Activated CD4-positive, alpha-beta T cell treated with anti-CD3 and anti-CD28 coated beads, Interleukin-2, amount 50 U/mL, for 1 hour (primary cell): ENCODE measurements at places on chromosomes 7 and 10.

DNA sequence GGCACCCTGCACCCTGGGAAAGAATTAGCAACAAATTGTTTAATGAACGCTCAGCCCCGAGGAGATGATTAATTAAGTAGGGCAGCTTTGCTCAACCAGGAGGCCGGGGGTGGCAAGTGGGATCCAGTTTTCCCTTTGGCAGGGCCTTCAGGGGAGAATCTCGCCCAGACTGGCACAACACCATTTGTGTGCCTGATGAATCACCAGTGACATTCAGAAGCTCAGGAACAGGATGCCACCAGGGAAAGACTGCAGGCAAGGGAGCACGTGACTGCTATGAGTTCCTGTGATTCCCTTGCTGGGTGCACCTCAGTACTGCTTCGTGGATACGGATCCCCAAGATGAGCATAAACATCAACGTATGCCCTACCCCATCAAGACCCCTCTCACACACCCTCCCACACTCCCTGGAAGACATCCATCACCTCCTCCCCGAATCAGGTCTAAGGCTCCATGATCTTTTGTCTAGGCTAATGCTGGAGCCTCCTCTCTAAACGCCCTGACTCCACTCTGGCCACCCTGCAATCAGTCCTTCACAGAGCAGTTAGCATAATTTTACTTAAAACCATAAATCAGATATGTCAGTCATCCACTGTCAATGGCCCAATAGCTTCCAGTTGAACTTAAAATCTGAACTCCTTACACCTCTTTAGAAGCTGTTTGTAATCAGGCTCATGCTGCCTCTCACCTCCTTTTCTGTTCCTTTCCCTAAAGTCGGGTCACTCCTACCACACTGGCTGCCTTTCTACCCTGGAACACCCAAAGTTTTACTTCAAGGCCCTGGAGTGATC lies 109.2 kb upstream of the AGK start:
- no peak for DNase-seq

DNA sequence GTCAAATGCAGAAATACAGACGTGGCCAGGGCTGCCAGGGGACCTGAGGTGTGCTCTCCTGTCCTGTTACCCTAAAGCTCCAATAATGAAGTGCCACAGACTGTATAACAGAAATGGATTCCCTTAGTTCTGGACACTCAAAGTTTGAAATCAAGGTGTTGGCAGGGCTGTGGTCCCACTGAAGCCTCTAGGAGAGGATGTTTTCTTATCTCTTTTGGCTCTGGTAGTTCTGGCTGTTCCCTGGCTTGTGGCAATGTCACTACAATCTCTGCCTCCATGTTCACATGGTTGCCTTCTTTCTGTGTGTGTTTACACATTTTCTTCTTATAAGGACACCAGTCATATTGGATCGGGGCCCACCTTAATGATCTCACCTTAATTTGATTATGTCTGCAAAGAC lies 15.3 kb upstream of the EEPD1 start:
- no peak for DNase-seq

GRCh38 chr10:129416956-129417765 lies 49.9 kb upstream of the MGMT start:
- DNase-seq = no peak

DNA sequence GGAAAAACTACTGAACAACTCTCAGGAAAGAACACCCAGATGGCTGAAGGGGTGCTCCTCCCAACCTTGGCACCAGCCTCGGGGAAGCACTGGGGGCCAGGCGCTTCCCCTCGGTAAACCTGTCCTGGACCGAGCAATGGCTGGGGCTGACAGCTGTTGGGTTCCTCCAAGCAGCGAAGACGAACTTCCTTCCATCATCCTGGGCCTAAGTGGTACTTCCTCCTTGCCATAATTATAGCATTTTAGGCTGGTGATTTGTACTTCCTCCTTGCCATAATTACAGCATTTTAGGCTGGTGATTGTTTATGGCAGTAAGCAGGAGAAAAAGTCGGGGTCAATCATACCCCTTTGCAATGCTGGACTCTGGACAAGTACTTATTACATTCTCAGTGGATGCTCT lies 69.3 kb downstream of the MYOF start:
- DNase-seq = no peak

- no peak for DNase-seq
These were observed 46.9 kb upstream of the SEPTIN7 start for GRCh38 chr7:35753761-35754603.

- no peak for DNase-seq
These were observed 61.6 kb upstream of the MRLN start for GRCh38 chr10:59814878-59815277.

GRCh38 chr7:107815254-107815882 lies 12.3 kb upstream of the SLC26A3 start:
- no peak for DNase-seq

- no peak for DNase-seq
These were observed 30.7 kb upstream of the APBB1IP start for GRCh38 chr10:26407406-26407969.

- DNase-seq = no peak
These were observed 624.8 kb upstream of the FZD8 start for GRCh38 chr10:36266923-36267322.

- DNase-seq = no peak
These were observed 1.4 kb downstream of the VOPP1 start for GRCh38 chr7:55570939-55571338.

GRCh38 chr7:16838386-16838785 lies 33.6 kb upstream of the AGR2 start:
- no peak for DNase-seq

DNA sequence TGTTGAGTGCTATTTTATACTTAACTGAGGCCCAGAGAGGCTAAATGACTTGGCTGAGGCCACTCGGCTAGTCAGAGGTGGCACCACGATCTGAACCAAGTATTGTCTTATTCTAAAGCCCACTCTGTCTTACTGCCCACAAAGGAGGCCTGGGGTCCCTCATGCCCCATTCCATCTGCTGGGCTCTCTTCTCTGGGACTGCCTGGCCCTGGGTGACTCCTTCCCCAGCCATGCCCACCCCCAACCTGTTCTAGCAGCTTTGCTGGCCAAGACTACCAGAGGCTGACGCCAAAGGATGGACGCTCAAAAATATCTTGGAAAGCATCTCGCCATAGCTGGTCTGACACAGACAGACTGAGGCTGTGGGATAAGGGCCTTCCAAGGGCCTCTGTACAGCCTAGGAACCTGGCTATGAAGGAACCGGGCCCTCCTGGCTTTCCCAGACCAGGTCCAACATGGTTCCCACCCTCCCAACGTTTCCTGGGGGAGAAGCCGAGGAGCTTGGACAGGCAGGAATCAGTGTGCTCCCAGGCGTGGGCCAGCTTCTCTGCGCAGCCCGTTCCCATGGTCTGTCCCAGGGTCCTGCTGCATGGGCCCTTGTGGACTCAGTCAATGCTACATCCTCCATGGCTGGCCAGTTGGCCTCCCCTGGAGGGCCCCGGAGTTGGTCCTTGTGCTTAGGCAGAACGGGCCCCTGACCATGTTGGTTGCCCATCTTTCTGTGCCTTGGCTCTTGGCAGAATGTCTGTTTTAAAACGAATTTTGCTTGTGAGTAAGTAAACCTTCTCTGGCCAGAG lies 11.7 kb downstream of the HSPA12A start:
- no peak for DNase-seq

- no peak for DNase-seq
These were observed 23.9 kb downstream of the NCAPG2 start for GRCh38 chr7:158680754-158681153.

DNA sequence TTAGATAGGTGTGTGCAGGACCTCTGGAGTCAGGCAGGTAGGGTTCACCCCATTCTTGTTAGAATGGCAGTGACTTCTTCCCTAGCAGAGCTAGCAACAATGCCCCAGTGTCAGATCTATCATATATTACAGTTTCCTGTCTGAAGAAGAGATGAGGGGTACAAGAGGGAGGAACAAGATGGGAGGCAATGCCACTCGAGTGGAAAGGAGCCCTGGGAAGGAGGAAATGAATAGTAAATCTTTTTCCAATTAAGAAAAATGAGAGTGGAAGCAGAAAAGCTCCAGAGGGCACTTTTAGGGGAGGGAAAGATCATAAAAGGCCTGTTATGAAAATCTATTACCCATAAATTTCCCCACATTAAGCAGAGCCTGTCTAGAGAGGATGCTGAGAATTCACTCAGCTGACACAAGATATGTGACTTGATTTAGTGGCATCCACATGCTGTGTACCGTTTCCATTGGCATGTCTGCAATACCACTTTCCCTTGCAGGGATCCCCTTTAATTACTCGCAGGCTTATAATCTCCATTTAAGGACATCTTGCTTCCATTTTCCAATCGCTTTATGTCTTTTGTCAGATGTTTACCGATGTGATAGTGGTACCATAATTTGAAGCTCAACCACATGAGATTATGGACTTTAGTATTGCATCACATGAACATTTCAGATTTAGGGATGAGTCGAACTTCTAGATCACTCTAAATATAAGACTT lies 70.0 kb upstream of the AGBL3 start:
- no peak for DNase-seq

GRCh38 chr10:17682236-17682946 lies 38.4 kb downstream of the STAM start:
- DNase-seq = no peak

DNA sequence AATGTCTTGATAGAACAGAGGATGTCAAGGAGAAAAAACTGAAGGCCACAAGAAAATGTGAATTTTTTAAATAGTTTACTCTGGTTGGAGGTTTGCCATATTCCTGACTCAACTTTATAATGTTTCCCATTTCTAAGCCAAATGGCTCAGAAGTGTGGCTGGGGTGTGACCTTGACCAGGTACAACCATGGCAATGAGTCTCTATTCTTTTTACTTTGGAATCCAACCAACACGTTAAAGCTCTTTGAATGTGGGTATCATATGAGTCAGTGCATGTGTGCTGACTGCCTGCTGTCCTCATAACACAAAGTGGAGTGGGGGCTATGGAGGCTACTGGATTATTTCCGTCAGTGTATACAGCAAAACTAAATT lies 33.5 kb upstream of the DLD start:
- DNase-seq = no peak

DNA sequence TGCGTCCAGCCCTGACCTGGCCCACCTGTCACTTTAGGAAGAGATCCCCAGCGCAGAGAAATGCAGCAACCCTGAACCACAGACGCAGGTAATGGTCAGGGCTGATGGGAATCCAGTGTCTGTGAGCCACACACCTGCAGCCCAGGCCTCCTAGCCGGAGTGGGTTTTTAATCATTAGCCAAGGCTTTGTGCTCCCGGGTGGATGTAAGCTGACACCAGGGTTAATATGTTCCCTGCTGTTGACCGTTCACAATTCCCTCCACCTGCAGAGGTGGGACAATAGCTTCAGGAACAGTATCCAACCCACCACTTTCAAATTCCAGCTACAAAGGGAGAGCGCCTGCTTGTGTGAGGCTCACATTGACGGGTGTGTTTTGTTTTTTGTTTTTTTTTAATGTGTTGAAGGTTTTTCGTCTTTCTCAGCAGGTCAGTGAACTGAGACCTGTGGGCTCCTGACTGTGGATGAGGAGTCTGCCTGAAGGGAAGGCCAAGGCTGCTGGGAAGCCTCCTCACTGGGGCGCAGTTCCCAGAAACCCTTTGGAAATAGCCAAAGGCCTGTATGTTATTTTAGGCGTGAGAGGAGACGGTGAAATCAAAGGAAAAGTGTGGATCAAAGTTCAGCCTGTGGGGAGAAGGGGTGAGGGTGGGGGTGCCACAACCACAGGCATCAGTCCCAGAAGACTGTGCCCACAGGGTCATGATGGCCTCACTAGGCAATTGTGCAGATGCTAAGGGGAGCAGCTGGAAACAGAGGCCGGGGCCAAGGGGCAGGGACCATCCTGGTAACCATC lies 111.1 kb downstream of the TNS3 start:
- DNase-seq = no peak

- no peak for DNase-seq
These were observed 12.1 kb upstream of the PYROXD2 start for GRCh38 chr10:98427011-98427515.

DNA sequence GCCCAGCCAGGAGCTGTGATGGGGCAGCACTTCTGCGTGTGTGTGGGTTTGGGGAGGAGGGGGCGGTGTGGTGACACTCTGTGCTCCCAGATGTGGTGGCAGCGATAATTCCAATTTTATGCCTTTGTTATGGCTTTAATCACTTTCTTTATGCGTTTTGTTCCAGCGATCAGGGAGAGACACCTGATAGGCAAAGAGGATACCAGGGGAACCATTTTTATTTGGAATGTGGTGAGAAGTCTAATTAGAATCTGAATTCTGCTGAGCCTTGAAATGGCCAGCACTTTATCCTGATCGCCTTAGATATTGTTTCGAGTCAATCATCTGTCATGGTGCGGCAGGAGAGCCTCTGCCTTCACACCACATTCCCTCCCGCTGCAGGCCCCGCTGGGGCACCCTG lies 79.5 kb downstream of the HIF1AN start:
- no peak for DNase-seq

- no peak for DNase-seq
These were observed 3.5 kb downstream of the NOBOX start for GRCh38 chr7:144399946-144400345.

- peak; percentile 28 for DNase-seq
These were observed 43.9 kb downstream of the APBB1IP start for GRCh38 chr10:26481914-26482550.

- DNase-seq = no peak
These were observed 7.3 kb downstream of the GPR37 start for GRCh38 chr7:124758327-124758726.

DNA sequence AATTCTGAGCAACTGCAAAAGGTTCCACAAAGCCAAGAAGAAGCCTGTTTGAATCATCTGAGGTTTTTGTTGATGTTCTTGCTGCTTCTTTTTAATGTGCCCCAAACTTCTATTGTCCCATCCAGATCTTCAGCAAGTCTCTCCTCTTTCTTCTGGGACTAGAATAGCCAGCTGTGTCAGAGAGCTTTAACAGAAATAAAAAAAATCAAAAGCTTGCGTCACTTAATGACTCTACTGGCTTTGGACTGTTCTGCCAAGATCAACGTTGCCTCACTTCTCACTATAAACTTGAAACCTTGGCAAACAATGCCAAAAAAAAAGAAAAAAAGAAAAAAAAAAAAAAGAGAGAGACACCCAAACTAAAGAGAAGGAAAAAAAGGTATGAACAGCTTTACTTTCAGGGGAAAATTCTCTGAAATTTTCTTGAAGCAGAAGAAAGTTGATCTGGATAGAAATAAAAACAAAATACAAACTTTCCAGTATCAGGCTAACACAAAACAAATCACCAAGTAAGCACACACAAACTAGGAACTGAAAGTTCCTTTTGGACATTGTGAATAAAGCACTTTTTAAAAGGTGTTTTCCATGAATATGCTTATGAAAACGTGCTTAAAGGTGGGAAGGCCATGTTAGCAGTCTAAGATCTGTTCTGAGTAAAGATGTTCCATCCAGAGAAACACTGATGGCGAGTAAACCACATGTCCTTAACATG lies 14.8 kb downstream of the USP54 start:
- DNase-seq = no peak
